ENCODE measurements at places on chromosomes 3 and 15. TPM values are rescaled to one million over a fixed set of nuclear protein-coding genes. Genes with fewer than 3 reads are reported as not detected.

DNA sequence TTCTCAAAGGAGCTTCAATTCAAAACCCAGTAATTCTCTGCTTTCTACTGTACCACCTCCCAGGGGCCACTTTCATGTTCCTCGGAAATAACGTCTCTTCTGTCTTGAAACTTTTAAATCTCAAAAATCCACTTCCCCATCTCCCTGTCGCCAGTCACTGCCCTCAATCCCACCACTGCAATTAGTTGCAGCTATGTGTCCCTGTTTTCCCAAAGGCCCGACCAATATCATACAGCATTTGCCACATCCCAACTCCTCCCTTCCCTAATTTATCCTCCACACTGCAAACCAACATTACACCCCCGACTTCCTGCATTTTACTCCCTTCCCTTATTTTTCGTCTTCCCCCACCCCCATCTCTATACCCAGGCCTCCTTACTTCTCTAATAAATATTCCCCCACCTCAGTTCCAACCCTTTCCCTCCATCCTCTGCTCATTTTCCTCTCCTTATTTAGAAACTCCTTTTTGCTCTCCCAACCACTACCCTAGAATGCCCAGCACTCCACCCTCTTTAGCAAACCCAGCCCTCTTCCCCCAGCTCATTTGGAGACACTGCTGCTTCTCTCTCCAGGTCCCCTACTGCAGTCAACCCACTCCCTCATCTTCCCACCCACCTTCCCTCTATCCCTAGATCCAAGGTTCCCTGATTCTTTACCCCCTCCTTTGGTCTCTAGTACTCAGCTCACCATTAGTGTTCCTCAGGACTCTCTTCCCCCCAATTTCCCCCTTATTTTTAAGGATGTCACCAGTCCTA, 1.1 kb downstream of the NPTN start:
- DNase-seq, result peak; percentile 19

GRCh38 chr3:62703451-62704167, 171.6 kb downstream of the CADPS start:
- no peak for DNase-seq

- DNase-seq, result no peak
Measured at GRCh38 chr3:50372349-50372748, 13.0 kb upstream of the TMEM115 start.

Gene GLCE
- total RNA-seq, result 5.3 TPM

All from B cell (primary cell).